ENCODE measurements at places on chromosomes 12 and 14. TPM values are rescaled to one million over a fixed set of nuclear protein-coding genes. Genes with fewer than 3 reads are reported as not detected.

GRCh38 chr12:117227000-117227653 lies 36.9 kb upstream of the FBXO21 start:
- DNase-seq: no peak
- no peaks in the 10 kb centered on the region for H3K27me3 ChIP-seq
- H3K36me3 ChIP-seq: no peaks in the 10 kb centered on the region
- H3K27ac ChIP-seq: no peak overlapping the region

DNA sequence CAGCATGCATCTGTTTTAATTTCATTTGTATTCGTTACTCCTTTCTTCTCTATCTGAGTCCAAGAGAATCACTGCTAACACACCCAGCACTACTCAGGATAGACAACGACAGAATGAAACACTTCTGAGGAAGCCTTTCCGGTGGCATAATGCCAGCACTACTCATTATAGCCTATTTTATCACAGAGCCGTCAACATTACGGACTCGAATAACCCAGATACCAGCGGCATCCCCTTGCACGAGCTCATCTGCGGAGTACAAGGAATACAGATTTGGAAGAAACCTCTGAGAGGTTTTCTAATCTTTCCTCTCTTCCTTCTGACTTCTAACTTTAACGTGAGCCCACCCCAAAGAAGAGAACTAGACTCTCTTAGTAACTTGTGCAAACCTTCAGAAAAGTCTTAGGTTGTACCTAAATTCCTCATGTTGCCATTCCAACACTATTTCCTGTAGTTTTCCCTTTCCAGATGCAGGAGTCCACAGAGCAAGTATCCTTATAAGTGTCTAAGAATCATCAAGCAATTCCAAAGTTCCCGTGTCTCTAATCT lies 248.1 kb downstream of the APAF1 start:
- H3K4me1 ChIP-seq: no peaks in the 10 kb centered on the region
- H3K27me3 ChIP-seq: peaks cover 64% of the 10 kb centered on the region
- no peak for DNase-seq
- no peak overlapping the region for H3K27ac ChIP-seq
- no peak overlapping the region for H3K4me3 ChIP-seq

DNA sequence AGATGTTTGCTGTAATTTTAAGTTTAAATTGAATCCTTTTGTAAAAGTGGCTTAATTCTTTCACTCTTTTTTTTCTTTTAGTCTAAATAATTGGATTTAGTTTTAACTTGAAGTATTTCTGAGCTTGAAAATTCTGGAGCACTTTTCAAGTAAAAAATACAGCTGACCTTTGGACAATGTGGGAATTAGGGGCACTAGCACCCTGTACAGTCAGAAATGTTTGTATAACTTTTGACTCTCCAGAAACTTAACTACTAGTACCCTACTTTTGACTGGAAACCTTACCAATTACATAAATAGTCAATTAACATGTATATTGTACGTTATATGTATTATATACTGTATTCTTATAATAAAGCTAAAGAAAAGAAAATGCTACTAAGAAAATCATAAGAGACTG lies 7.8 kb downstream of the KTN1 start:
- no peak overlapping the region for H3K4me3 ChIP-seq
- peaks cover 8% of the 10 kb centered on the region for H3K36me3 ChIP-seq
- no peaks in the 10 kb centered on the region for H3K27me3 ChIP-seq
- DNase-seq: no peak

DNA sequence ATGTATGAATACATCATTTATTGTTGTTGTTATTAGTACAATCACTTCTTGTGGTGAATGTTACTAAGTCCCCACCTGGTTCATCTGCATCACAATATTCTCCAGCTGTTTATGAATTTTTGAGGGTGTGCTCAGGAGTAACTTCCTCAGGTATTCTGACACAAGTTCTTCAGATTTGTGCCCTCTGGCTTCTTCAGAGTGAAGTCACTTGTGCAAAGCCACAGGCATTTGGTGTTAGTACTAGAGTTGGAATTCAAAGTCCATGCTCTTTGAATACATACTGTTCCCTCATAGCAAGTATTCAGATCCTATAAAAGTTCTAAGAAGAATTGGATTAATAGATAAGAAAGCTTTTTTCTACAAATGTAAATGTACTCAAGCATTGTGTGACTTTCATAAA lies 150.3 kb upstream of the AVPR1A start:
- no peak for DNase-seq
- no peaks in the 10 kb centered on the region for H3K36me3 ChIP-seq
- no peak overlapping the region for H3K27ac ChIP-seq
- H3K27me3 ChIP-seq: peaks cover 4% of the 10 kb centered on the region
- no peaks in the 10 kb centered on the region for H3K4me1 ChIP-seq

GRCh38 chr12:65924716-65925115 lies 100.4 kb downstream of the HMGA2 start:
- H3K27me3 ChIP-seq: peaks cover 17% of the 10 kb centered on the region
- H3K4me1 ChIP-seq: peaks cover 3% of the 10 kb centered on the region
- no peaks in the 10 kb centered on the region for H3K36me3 ChIP-seq
- H3K4me3 ChIP-seq: no peak overlapping the region

DNA sequence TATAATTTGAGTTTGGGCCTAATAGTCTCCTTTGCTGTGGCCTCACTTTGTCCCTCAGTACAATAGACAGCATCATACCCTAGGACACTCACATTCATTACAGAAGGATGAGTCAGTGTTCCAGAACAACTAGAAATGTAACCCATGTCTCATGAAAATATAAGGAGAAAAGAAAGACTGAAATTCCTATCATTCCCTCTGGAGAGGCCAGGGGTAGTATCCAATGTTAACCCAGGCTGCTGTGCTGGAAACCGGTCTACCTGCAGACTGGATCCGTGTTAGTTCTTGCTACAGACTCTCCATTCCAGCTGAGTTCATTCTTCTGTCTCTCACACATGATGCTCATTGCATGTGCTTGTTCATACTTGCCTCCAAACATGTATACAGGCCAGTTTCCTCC lies 75.8 kb upstream of the HOXC13 start:
- DNase-seq: no peak
- peaks cover 12% of the 10 kb centered on the region for H3K27me3 ChIP-seq
- H3K4me3 ChIP-seq: no peak overlapping the region
- no peaks in the 10 kb centered on the region for H3K4me1 ChIP-seq

DNA sequence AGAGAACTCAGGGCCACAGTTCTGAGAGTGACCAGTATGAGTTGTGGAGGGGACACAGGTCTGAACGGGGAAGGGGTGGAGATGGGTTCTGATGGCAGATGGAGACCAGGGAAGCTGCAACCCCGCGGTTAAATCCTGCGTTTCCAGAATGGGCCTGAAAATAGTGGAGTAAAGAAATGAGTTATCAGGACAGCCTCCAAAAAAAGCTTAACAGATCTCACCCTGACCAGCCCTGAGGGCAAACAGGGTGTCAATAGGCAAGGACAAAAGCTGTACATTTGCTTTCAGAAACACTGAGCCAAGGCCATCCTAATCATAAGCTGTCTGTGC lies 555 bp upstream of the RTN1 start:
- no peak for DNase-seq
- peaks cover 4% of the 10 kb centered on the region for H3K4me1 ChIP-seq
- peak overlapping the region; percentile 69 for H3K4me3 ChIP-seq
- H3K36me3 ChIP-seq: peaks cover 3% of the 10 kb centered on the region
- H3K27me3 ChIP-seq: peaks cover 60% of the 10 kb centered on the region

- no peak overlapping the region for H3K4me3 ChIP-seq
- no peak for DNase-seq
- H3K27ac ChIP-seq: no peak overlapping the region
- peaks cover 3% of the 10 kb centered on the region for H3K27me3 ChIP-seq
- peaks cover 3% of the 10 kb centered on the region for H3K4me1 ChIP-seq
Observed at GRCh38 chr14:104267895-104268294, 129.5 kb downstream of the KIF26A start.

- peak overlapping the region; percentile 76 for H3K4me3 ChIP-seq
- DNase-seq: peak; percentile 80
- H3K4me1 ChIP-seq: peaks cover 42% of the 10 kb centered on the region
Observed at GRCh38 chr14:60331201-60332045, 82.4 kb downstream of the PPM1A start.

DNA sequence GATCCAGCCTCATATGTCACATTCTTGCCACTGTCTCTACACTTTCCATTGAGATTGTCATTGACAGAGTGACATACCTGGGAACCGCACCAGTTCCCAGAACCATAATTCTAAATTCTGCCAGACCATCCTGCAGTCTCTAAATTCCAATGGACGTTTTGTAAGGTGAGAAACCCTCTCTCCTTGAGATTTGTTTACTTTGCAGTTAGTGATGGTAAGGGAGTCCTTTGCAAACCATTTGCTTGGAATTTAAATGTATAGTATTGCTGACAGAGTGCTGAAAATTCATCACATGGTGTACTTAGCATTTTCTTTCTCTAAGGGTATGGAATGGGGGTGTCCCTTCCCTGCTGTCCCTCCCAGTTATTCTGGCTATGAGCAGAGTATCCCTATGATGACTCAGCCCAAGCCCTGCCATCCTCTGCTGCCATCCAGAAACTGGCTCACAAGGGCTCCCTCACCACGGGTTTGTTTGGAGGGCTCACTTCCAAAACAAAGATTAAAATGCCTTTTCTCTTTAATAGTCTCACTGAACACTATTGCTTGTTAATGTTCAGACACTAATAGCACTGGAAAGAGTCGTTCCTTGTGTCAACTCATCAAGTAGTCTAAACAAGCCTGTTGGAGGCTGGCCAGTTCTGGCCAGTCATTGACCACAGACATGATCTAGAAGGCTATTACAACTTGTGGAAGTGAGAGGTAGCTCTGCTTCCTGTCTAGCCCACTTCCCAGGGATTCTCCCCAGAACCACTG lies 129.0 kb upstream of the HMGA2 start:
- H3K27me3 ChIP-seq: peaks cover 9% of the 10 kb centered on the region
- no peaks in the 10 kb centered on the region for H3K36me3 ChIP-seq
- H3K27ac ChIP-seq: no peak overlapping the region
- no peak overlapping the region for H3K4me3 ChIP-seq

DNA sequence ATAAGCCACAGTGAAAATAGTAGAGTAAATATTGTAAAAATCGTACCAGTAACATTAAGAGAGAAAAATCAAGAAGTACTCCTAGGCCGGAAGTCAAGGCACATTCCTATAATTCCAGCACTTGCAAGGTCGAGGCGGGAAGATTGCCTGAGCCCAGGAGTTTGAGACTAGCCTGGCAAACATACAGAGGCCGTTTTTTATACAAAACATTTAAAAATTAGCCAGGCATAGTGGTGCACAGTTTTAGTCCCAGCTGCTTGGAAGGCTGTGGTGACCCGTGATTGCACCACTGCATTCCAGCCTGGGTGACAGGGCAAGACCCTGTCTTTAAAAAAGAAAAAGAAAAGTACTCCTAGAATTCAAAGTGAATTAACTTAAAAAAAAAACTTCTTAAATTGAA lies 341.8 kb downstream of the C12orf50 start:
- H3K4me3 ChIP-seq: no peak overlapping the region
- H3K27me3 ChIP-seq: no peaks in the 10 kb centered on the region
- H3K27ac ChIP-seq: no peak overlapping the region
- no peak for DNase-seq
- H3K36me3 ChIP-seq: no peaks in the 10 kb centered on the region

DNA sequence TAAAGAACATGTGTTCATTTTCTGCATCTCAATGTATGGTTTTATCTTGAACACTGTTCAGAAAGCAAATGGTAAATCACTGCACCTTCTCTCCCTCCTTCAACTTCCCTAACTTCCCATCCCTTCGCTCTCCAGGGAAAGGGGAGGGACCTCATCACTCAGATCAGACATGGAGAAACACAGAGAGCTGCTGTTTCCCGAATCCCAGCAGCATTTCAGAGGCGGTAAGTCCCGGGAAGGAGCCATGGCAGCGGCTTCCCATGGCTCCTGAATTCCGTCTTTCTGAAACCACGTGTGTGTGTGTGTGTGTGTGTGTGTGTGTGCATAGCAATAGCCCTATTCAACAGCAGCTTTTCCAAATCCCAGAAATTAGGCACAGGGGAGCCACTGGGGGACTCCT lies 125.4 kb upstream of the TMCC3 start:
- no peak for DNase-seq
- H3K27ac ChIP-seq: no peak overlapping the region
- no peak overlapping the region for H3K4me3 ChIP-seq
- H3K36me3 ChIP-seq: no peaks in the 10 kb centered on the region
- no peaks in the 10 kb centered on the region for H3K4me1 ChIP-seq
- H3K27me3 ChIP-seq: peaks cover 3% of the 10 kb centered on the region

DNA sequence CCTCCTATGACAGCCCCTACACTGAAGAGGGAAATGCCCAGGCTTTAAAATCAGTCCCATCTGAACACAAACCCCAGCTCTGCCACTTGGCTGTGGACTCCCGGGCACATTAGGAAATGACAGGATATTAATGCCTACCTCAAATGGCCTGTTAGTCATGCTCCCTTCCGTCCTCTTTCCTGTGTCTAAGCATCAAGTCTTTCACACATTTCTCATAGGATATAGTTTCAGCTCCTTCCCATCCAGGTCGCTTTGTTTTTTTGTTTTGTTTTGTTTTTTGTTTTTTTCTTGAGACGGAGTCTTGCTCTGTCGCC lies 16.1 kb downstream of the PLEK2 start:
- H3K27ac ChIP-seq: no peak overlapping the region
- peaks cover 8% of the 10 kb centered on the region for H3K4me1 ChIP-seq
- no peaks in the 10 kb centered on the region for H3K27me3 ChIP-seq
- no peaks in the 10 kb centered on the region for H3K36me3 ChIP-seq

GRCh38 chr14:60805841-60806430 lies 71.4 kb downstream of the MNAT1 start:
- no peaks in the 10 kb centered on the region for H3K27me3 ChIP-seq
- peaks cover 7% of the 10 kb centered on the region for H3K36me3 ChIP-seq
- no peak overlapping the region for H3K4me3 ChIP-seq

DNA sequence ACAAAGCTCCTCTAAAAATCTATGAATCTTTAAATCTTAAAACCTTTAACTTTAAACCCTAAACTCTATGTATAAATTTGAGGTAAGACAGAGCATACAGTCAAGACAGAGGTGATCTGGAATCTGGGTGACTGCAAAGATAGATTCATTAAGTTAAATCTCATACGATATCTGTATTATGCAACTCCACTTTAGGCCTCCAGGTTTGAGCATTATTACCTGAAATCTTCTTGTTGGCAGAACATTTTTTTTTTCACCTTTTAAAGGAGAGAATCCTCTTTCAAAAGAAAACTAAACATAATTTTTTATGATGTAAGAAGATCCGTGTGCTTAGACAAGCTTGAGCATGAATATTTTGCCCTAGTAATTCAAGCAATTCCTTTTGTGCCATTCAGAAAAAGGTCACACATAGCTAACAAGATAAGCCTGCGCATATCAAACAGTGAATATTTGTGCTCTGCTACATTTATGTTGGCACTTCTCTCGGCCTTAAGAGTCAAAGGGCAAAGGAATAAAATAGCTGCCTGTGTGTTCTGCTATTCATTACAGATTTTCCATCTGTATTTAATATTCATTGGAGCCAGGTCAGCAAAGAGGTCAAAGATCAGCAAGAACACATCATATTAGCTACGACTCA lies 163.3 kb downstream of the TMTC3 start:
- H3K27me3 ChIP-seq: peaks cover 2% of the 10 kb centered on the region
- H3K4me3 ChIP-seq: no peak overlapping the region
- H3K36me3 ChIP-seq: no peaks in the 10 kb centered on the region

GRCh38 chr14:74765721-74766120 lies 2.6 kb downstream of the YLPM1 start:
- peak overlapping the region; percentile 98 for H3K4me3 ChIP-seq
- DNase-seq: peak; percentile 53
- H3K27ac ChIP-seq: peak overlapping the region; percentile 10
- peaks cover 40% of the 10 kb centered on the region for H3K36me3 ChIP-seq
- peaks cover 48% of the 10 kb centered on the region for H3K4me1 ChIP-seq

ACSS3 gene
- total RNA-seq: not detected

HNRNPA1 gene
- 1,554 TPM for total RNA-seq

ITGB7 gene
- 702 TPM for total RNA-seq

B3GNT4 gene
- 0.50 TPM for total RNA-seq

KRT80 gene
- total RNA-seq: not detected

LUM gene
- not detected for total RNA-seq

PTGER2 gene
- 60.4 TPM for total RNA-seq

HSPB8 gene
- total RNA-seq: not detected

Data from activated CD4-positive, alpha-beta T cell treated with anti-CD3 and anti-CD28 coated beads, Interleukin-2, amount 10 ng/mL, durations not matched to agents 7 days and 5 days (primary cell).